Activated T-cell treated with anti-CD3 and anti-CD28 coated beads, Interleukin-2, amount 50 U/mL, for 72 hours (primary cell): ENCODE measurements at places on chromosomes 5 and 9. TPM values are rescaled to one million over a fixed set of nuclear protein-coding genes. Genes with fewer than 3 reads are reported as not detected.

DNA sequence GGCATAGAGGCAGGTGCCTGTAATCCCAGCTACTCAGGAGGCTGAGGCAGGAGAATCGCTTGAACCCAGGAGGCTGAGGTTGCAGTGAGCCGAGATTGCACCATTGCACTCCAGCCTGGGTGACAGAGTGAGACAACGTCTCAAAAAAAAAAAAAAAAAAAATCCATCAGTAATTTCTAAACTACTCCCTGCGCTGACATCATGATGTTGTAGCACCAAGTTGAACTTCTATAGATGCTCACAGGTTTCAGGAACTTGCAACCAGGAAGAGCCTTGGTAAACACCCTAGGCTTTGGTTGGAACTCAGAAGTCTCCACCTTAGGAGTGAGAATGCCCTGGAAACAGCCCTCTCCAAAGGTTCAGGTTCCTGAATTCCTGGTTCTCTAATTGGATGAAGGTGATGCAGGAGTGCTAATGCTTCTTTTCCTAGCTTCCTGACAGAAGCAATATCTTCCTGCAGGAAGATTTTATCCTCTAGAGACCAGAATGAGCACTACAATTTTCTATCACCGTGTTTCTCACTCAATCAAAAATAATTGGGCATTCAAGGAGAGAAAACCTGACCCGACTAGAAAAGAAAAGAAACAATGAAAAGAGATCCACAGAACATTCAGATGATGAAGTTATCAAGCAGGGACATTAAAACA, 469.6 kb downstream of the GADD45G start:
- no peak for DNase-seq

The ZNF354C gene
- total RNA-seq = 12.5 TPM

The GPX8 gene
- not detected for total RNA-seq

GRCh38 chr5:166330036-166330435, 1961.4 kb upstream of the WWC1 start:
- no peak for DNase-seq

DNA sequence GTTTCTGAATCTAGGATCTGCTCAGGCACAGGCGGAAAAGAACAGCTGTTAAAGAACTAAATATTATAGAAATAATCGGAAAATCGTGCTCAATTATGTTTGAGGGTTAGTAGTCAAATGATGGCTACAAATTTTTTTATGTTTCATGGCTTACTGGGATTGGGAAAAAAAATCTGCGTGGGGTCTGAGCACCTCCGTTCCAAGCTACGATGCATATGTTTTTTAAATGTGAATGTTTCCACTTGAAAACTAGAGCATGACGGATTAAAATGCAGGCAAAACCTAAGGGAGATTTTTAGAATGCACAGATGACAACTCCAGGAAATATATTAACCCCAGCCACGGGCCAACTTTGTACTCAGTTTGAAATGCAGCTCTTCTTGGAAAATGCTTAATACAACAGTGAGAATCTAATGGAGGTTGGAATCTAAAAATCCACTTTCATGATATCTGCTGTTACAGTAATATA, 5.3 kb downstream of the OTP start:
- DNase-seq = no peak
